ENCODE measurements at places on chromosomes 1 and 21.

DNA sequence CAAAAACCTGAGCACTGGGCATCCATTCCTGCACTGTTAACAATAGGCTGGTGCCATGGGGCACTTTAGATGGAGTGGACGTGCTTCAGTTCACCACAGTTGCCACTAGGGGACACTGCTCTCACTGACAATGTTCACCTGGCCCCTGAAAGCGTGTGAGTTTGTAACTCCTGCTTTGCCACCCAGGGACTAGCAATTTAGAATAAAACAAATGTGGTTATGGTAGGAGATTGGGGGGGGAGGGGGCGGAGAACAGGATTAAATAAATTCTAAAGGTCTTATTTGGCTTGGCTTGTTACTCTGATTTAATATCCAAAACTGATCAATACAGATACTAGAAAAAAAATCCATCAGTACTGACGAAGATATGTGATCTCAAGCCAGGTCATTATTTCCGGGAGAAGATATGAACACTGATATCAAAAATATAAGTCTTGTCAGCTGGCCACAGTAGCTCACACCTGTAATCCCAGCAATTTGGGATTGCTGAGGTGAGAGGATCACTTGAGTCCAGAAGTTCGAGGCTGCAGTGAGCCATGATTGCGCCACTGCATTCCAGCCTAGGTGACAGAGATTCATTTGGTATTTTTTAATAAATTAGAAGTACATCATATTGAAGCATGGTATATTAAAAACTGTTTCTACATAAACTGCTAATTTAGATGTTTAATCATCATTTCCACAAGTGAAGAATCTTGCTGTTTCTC lies 23.2 kb downstream of the INTS7 start:
- DNase-seq: no peak

DNA sequence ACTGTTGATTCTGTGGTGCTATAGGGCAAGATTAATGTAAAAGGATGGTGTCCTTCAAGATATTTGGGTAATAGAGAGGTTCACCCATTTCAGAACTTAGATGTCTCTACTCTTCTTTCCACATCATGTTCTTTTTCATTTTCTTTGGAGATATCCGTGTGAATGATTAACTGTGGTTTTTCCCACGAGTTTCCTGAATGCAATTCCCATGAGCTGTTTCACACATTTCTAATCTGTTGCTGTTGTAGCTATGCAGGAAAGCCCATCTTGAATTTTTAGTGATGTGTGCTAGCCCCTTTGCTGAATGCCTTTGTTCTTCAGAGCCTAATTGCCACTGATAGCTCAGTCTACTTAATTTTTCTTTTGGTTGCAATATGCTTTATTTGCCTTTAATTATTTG lies 27.6 kb downstream of the SNX27 start:
- no peak for DNase-seq

DNA sequence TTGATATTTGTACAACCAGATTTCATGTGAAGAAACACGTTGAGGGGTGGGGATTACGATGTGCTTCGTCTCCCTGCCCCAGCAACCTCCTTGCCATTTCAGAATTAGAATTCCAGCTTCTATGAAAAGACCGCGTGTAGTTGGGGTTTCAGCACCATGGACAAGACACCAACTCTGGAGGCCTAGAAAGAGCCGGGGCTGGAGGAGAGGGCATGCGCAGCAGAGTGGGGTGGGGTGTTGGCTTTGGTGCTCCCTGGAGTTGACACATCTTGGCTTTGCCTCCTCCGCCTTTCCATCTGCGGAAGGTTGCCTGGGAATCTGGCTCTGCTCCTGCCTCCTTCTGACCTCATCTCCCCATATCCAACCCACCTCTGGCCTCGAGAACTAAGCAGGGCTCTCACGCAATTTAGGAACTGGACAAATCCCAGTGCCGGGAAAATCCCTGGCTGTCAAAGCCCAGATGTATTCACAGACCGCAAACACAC lies 11.8 kb downstream of the HTR6 start:
- no peak for DNase-seq

DNA sequence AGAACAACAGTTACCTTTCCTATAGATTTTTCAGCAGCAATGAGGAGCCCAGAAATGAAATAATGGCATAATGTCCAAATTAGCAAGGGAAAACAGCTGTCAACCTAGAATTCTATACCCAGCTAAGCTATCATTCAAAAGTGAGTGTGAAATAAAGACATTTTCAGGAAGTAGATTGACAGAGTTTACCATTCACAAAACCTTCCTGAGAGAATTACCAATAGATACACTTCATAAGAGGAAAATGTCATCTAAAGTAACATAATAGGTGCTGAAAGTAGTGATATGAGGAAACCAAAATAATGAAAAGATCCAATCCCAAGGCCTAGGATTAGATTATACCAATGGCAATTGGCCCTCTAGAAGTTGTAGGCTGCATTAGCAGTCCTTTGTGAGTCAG lies 34.6 kb downstream of the OBSCN start:
- no peak for DNase-seq

GRCh38 chr1:235588156-235588555 lies 61.4 kb downstream of the GNG4 start:
- DNase-seq: no peak

DNA sequence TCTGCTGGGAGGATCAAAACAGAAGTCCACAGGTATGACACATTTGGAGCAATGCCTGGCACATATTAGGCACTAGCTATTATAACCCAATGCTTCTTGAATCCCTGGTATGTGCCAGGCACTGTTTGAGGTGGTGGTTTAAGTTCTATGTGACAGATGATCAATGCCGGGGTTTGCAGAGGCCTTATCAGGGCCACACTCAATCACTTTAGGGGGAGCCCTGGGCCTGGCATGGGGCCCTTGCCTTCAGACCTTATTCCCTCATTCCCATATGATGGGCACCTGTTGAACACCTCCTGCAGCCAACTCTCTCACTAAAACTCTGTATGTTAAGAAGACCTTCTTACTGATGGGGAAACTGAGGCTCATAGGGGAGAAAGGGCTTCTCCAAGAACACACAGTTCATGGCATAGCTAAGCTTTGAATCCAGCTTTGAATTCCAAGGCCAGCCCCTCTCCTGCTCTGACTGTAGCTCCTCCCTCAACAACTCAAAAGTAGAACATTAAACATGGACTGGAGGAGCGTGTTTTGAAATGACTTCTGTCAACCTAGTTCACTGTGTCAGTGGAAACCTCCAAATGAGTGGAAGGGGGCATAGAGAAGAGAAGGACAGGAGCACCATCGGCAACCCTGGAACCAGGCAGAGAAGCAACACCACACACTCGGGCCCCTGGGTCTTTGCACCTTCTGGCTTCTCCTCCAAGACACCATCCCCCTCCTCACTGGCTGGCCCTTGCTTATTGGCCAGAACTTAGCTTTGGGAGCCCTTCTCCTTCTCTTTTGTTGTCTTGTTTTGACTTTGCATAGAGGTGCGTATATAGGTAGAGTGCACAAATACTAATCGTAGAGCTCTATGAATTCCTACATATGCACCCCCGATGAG lies 6.6 kb upstream of the IFFO2 start:
- no peak for DNase-seq

GRCh38 chr1:93753791-93754763 lies 72.4 kb upstream of the BCAR3 start:
- no peak for DNase-seq

DNA sequence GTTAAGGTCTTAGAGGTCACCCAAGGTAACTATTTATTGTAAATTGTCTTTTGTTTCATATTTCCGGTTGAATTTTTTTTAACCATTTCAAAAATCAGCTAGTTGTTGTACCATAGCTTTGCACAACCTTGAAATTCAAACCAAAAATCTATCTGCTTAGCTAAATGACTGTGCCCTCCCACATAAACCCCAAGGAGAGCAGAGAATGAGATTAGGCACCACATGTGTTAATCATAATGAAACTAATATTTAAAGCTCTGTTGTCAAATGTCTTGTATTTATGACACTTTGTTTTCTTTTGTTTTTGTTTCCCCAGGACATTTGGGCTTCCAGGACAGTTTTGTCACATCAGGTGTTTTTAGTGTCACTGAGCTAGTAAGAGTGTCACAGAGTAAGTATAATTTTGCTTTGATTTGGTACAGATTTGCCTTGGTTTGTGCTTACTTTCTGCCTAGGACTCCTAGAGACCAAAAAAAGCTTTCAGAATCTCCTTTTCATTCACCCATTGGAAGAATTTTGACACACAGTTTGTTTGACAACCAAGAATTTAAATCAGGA lies 249.9 kb downstream of the NFIA start:
- DNase-seq: no peak

GRCh38 chr1:165633614-165634013 lies 2.6 kb downstream of the MGST3 start:
- no peak for DNase-seq

- DNase-seq: no peak
These were observed 7.9 kb downstream of the FYB2 start for GRCh38 chr1:56811331-56811730.

- DNase-seq: no peak
These were observed 22.1 kb downstream of the PADI2 start for GRCh38 chr1:17097147-17097546.

- no peak for DNase-seq
These were observed 36.3 kb upstream of the CITED4 start for GRCh38 chr1:40898431-40898901.

DNA sequence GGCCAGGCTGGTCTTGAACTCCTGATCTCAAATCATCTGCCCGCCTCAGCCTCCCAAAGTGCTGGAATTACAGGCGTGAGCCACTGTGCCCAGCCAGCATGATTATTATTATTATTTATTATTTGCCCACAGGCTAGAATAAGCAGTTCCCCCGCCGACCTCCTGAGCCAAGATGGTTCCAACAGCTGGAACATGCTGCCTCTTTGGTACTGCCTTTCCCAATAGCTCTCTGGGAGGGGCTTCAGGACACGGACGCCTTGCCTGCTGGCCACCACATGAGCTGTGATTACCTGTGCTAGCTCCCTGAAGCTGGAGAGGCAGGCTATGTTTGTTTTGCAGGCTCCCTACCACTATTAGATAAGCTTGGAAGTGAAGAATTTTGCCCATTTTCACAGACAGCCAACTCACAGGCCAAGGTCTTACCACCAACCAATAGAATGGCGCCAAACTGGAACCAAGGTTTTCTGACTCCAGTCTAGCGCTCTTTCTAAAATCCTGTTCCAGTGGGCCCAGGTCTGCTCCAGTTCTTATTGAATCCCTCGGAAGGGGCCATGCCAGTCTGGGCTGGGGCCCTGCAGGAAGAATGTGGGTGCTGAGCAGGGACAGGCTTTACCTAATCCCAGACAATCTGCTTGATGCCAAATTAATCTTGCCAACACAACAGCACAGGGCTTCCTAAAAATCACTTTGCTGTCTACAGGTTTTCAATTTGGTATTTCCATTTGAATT lies 2.1 kb upstream of the GPR61 start:
- DNase-seq: no peak

DNA sequence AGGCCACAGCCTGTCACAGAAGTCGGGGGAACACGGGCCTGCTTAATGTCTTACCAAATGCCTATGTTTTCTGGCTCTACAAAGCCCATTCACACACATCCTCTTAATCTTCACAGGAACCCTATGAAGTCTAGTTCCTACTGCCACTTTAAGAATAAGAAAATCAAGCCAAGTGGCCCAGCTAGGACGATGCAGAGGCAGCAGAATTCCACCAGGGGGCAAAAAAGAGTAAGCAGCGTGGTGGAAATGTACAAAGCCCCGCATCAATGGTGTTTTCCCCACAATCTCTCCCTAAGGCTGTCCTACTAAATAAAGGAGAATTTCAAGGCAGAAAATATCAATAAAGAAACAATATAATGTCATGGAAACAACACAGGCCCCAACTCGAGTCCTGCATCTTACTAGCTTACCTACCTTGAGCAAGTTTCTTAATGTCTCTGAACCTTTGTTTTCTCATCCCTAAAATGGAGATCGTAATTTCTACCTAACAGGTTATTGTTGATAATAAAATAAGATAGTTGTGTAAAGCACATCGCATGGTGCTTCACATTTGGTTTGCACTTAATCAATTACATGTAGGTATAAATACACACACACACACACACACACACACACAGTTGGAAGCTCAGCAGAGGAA lies 21.4 kb downstream of the SEC16B start:
- DNase-seq: no peak

- DNase-seq: no peak
These were observed at the start of gene EFNA1 for GRCh38 chr1:155127105-155127966. TSS of gene EFNA1 (plus strand) at chr1:155127876. CDS start at chr1:155127978, 102 bp downstream.

DNA sequence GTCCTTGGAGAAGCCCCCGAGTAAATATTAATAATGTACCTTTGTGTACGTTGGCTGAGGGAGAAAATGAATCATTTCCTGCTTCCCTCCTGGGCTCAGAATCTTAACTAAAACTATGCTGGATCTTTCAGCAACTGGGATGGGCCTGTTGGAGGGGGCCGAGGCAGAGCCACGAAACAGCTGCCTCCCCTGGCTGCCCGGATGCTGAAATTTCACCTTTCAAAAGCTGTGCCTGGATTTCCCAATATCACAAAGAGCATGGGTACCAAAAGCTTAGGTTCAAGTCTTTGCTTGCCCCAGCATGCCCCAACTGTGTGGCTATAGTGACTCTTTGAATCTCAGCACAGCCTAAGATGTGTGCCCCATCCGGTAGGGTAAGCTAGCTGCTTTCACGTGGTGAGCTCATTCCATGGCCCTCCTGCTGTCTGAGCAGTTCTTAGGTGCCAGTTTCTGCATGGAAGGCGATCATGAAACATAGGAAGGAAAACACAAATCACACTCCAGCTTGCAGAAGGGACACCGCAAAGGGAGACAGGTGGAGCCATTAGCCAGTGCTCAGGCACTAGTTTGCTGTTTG lies 473.5 kb downstream of the PTPRU start:
- DNase-seq: no peak

DNA sequence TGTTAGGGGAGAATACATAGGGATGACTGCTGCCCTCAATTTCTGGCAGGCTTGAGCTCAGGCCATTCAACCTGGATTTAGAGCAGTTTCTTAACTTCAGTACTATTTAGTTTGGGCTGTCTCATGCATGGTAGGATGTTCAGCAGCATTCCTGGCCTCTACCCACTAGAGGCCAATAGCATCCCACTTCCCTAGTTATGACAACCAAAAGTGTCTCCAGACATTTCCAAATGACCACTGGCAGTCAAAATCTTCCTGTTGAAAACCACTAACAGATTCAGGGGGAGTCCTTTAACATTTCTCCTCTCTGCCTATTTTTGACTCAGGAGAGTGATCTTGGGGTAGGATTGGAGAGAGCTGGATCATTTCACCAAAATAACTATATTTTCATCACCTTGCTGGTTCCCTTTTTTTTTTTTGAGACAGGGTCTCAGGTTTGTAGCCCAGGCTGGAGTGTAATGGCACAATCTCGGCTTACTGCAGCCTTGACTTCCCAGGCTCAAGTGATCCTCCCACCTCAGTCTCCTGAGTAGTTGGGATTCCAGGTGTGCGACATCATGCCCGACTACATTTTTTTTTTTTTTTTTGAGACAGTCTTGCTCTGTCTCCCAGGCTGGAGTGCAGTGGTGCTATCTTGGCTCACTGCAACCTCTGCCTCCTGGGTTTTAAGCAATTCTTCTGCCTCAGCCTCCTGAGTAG lies 8.7 kb downstream of the GNAT2 start:
- DNase-seq: no peak

- no peak for DNase-seq
These were observed 24.0 kb downstream of the EXOC8 start for GRCh38 chr1:231313661-231314060.

GRCh38 chr21:41095983-41096382 lies 72.0 kb upstream of the BACE2 start:
- DNase-seq: no peak
